Germinal center (tissue), 1 donor: ENCODE measurements at places on chromosomes 2 and 18.

DNA sequence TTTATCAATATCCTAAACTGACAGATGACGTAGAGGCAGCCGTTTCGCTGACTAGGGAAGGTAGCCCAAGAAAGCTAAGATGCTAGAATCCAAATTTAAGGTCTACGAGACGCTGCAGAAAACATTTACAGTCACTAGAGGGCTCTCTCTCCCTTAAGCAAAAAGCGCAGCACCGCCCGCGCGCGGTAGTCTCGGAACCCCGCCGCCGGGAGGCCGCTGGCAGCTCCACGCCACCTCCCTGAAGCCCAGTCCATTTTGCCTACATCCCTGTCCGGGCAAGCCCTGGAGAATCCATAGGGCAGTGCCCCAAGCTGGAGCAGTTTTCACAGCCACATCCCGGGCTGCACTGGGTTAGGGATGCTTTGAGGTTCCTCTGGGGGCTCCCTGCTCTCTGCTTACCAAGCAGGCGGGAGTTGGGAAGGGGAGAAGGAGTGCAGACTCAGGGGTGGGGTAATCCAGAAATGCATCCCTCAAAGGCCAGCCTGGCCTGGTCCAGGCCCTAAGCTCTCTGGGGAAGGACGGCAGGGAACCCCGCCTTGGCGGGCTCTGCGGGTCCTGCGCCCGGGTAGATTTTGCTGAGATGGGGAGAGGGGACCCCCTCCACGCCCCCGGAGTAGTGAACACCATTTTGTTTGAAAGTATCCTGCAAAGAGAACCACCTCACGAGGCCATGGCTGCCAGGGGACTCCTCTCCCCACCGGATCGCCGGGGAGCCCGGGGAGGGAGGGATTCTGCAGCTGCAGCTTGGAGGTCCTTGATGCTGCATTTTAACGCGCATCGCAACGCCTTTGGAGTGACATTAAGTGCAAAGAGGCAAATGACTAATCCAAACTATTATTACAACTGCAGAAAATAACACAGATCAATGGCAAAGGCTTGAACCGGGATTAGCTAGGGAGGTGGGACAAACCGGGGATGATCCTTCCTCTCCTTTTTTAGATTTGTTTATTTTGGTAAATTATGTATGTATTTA lies 1.3 kb upstream of the DPYSL5 start:
- peak; percentile 73 for DNase-seq

DNA sequence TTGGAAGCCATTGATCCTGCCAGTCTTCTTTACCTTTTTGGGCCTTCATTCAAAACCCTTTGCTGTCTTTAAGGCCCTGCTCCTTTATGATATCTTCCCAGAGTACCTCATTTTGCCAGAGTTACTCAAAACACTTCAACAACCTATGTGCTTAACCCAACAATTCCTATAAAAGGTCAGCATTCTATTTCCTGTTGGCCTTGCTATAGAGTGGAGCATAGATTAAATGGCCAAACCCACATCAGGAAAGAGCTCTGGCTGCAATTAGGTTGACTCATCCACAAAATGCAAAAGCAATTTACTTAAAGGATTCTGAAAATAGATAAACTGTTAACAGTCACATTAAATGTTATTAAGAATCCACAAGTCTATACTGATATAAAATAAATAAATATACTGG lies 21.2 kb downstream of the MRPL33 start:
- DNase-seq, result no peak

GRCh38 chr2:131413148-131413747 lies 49.3 kb upstream of the RAB6D start:
- DNase-seq, result peak; percentile 32

GRCh38 chr18:67513280-67513679 lies 3.2 kb downstream of the DSEL start:
- DNase-seq, result no peak

DNA sequence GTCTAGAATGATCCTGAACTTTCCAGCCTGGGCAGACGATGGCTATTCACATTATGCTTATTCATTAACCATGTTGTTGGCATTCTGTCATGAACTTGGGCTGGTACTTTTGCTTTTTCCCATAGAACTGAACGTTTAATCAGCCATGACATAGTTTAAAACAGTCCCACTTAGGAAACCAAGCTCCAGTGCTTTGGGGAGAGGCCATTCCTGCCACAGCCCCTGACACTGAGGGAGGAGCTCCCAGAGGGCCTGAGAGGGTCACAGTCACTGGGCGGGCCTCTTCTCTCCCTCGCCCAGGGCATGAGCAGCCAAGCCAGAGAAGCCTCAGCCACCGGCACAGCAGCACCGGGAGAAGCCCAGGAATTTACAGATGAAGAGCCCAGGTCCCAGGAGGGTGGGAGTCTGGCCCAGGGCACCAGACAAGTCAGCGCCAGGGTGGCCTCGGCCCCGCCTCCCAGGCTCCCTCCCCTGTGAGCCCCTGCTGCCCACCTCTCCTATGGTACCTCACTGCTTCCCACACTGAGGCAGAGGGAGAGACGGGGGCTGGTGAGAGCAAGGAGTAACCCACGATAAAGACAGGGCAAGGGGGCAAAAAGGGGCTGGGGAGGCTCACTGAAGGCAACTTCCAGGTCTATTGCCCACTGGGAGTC lies 33.6 kb downstream of the MAL start:
- DNase-seq, result no peak

DNA sequence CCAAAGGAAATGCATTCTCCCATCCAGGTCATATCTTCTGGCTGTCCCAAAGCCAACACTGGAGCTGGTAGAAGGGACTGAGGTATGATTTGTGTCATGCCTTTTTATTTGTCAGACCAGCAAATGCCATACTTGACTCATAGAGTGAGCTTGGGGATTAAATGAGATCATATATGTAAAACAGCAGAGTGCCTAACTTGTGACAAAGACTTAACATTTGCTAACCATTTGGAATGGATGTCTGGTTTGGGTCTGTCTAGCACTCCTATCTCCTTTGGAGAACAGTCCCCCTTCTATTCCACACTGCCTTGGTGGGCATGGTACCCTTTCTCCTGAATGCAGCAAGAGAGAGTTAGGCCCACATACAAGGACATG lies 128.5 kb upstream of the LGALSL start:
- no peak for DNase-seq

DNA sequence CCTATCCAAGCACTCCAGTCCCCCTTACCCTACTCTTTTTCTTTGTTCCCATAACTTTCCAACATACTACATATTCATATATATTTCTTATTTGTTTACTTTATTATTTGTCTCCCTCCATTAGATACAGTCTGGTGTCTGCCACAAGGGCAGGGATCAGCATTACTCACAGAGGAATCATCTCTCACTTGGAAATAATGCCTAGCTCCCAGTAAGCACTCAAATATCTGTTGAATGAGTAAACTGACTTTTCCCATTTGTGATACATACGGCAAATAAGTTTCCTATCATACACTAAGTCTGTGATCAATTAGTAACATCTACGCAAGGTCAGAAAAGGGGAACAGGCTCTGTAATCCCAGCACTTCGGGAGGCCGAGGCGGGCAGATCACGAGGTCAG lies 18.7 kb downstream of the C1D start:
- no peak for DNase-seq

- no peak for DNase-seq
Measured at GRCh38 chr2:240387669-240388358, 47.6 kb upstream of the GPC1 start.

DNA sequence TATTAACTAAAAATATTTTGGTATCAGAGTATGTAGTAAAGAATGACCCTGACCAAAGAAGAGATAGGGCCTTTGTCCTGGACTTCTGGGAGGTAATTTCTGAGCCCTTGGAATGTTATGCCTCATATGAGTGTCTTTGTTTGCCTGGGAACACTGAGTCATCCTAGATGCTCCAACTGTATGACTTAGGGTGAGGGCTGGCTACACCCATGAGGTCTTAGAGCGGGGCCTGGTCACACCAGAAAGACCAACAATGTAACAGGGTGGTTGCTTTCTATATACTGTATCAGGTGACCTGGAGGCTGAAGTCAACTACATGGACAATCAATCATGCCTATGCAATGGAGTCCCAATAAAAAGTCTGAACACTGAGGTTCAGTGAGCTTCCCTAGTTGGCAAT lies 253.1 kb downstream of the MBD2 start:
- DNase-seq, result no peak
